ENCODE measurements at places on chromosomes 6 and 20. TPM values are rescaled to one million over a fixed set of nuclear protein-coding genes. Genes with fewer than 3 reads are reported as not detected.

GRCh38 chr6:31001281-31001888, 8.9 kb upstream of the MUC22 start:
- no peak overlapping the region for H3K27ac ChIP-seq
- peaks cover 3% of the 10 kb centered on the region for H3K4me1 ChIP-seq
- no peak for DNase-seq
- H3K4me3 ChIP-seq, result no peak overlapping the region
- H3K36me3 ChIP-seq, result no peaks in the 10 kb centered on the region

DNA sequence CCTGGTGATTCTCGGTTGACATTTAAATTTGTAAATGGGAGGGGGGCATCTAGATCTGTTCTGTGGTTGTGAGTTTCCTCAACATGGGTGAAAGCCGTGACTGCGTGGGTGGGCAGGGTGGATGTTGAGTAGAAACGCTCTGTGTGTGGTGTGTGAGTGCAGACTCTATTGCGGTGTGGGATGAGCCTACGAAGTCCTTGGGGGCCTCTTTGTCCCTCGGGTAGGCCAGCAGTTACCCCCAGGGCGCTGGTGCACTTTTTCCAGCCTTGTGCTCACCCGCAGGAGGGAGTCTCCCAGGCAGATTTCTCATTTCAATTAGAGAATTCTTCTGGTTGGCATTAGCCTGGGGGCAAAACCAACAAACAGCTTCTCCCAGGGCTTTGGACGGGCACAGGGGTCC, 10.6 kb downstream of the TOX2 start:
- DNase-seq, result no peak
- H3K4me3 ChIP-seq, result no peak overlapping the region
- peaks cover 24% of the 10 kb centered on the region for H3K27me3 ChIP-seq
- no peak overlapping the region for H3K27ac ChIP-seq

- H3K27ac ChIP-seq, result no peak overlapping the region
- H3K36me3 ChIP-seq, result no peaks in the 10 kb centered on the region
- DNase-seq, result no peak
- H3K27me3 ChIP-seq, result no peaks in the 10 kb centered on the region
- no peaks in the 10 kb centered on the region for H3K4me1 ChIP-seq
Measured at GRCh38 chr6:130583268-130583667, 217.5 kb downstream of the TMEM200A start.

GRCh38 chr20:49052334-49052733, 6.2 kb downstream of the CSE1L start:
- peaks cover 82% of the 10 kb centered on the region for H3K36me3 ChIP-seq
- no peak overlapping the region for H3K27ac ChIP-seq
- DNase-seq, result no peak
- no peaks in the 10 kb centered on the region for H3K27me3 ChIP-seq

DNA sequence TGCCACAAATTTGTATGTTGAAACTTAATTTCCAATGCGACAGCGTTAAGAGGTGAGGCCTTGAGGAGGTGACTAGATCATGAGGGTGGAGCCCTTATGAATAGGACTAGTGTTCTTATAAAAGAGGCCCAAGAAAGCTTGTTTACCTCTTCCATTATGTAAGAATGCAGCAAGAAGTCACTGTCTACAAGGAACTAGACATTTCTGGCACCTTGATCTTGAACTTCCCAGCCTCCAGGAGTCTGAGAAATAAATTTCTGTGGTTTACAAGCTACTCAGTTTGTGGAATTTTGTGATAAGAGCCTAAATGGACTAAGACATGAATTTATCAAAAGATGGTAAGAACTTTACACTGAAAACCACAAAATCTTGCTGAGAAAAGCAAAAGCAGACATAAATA, 173.6 kb upstream of the SGK1 start:
- H3K4me1 ChIP-seq, result no peaks in the 10 kb centered on the region
- no peaks in the 10 kb centered on the region for H3K27me3 ChIP-seq
- no peak for DNase-seq
- no peak overlapping the region for H3K4me3 ChIP-seq
- no peak overlapping the region for H3K27ac ChIP-seq
- H3K36me3 ChIP-seq, result no peaks in the 10 kb centered on the region

DNA sequence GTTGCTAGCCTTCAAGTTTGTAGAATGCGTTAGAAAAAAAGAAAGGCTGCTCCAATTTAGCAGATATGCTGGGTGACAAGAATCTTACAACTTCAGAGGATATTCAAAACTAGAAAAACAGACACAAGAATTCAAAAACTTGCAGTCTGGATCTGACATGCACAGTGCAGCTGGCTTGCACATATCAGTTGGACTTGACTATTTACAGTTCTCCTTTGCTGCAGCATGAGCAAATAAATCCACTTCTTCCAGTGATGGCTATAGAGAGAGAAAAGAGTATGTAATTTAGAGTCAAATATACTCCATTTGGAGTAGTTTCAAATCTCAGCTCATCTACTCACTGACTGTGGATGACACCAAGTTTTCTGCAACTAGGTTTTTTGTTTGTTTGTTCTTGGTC, 247.0 kb downstream of the RIMS1 start:
- no peaks in the 10 kb centered on the region for H3K36me3 ChIP-seq
- no peaks in the 10 kb centered on the region for H3K27me3 ChIP-seq
- H3K27ac ChIP-seq, result no peak overlapping the region
- no peak for DNase-seq

- H3K27me3 ChIP-seq, result no peaks in the 10 kb centered on the region
- DNase-seq, result no peak
- no peak overlapping the region for H3K27ac ChIP-seq
- no peaks in the 10 kb centered on the region for H3K36me3 ChIP-seq
- H3K4me3 ChIP-seq, result no peak overlapping the region
- H3K4me1 ChIP-seq, result no peaks in the 10 kb centered on the region
Measured at GRCh38 chr6:116335612-116336215, 35.0 kb upstream of the DSE start.

DNA sequence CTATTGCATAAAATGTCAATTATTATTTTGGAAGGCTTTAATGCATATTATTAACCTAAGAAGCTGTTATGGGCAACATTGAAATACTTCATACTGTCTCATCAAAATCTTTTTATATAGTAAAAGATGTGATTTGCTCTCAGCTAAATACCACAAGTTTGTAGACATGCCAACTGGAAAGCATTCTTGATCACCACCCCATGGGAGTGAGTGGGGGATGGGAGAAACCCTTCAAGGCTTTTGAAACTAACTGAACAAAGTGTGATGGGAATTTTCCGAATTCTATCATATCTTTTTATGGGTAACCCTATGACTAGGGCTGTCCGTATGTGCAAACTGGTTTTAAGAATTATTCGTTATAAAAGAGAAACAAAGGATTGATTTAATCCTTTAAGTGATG, 377.3 kb upstream of the JAG1 start:
- no peaks in the 10 kb centered on the region for H3K36me3 ChIP-seq
- no peak overlapping the region for H3K27ac ChIP-seq
- no peaks in the 10 kb centered on the region for H3K4me1 ChIP-seq
- no peak overlapping the region for H3K4me3 ChIP-seq

- H3K4me1 ChIP-seq, result peaks cover 14% of the 10 kb centered on the region
- peaks cover 22% of the 10 kb centered on the region for H3K27me3 ChIP-seq
- no peak overlapping the region for H3K4me3 ChIP-seq
- no peak overlapping the region for H3K27ac ChIP-seq
- H3K36me3 ChIP-seq, result no peaks in the 10 kb centered on the region
Measured at GRCh38 chr6:33983109-33983716, 162.7 kb downstream of the GRM4 start.

DNA sequence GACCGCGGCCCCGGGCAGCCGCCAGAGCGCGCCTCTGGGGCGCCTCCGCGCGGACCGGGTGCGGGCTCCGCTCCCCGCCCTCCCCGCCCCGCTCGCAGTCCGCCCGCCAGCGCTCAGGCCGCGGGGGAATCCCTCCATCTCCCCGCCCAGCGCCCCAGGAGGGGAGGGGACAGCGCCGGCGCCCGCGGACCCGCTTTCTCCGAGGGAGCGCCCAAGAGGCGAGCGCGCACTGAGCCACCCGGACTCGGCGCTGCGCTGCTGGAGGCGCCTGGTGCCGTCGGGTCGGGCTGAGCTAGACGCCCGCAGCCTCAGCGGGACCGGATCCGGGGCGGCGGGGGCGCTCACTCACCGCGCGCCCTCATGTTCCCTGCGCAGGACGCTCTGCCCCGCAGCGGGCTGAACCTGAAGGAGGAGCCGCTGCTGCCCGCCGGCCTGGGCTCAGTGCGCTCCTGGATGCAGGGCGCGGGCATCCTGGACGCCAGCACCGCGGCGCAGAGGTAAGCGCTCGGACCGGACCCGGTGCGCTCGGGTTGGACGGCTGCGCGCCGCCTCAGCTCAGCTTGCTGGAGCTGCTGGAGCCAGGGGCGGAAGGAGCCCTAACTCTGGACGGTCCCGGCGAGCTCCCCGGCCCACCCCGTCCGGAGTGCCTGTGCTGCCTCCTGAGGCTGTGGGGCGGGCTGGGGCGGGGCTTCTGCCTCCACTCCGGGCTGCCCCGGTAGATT, 867 bp downstream of the EBF4 start:
- DNase-seq, result no peak
- peaks cover 12% of the 10 kb centered on the region for H3K27me3 ChIP-seq
- no peaks in the 10 kb centered on the region for H3K36me3 ChIP-seq

GRCh38 chr6:71383901-71384489, 95.4 kb downstream of the OGFRL1 start:
- H3K36me3 ChIP-seq, result no peaks in the 10 kb centered on the region
- H3K27ac ChIP-seq, result no peak overlapping the region
- no peaks in the 10 kb centered on the region for H3K27me3 ChIP-seq
- no peak overlapping the region for H3K4me3 ChIP-seq
- DNase-seq, result peak; percentile 27
- H3K4me1 ChIP-seq, result no peaks in the 10 kb centered on the region

- H3K27me3 ChIP-seq, result peaks cover 40% of the 10 kb centered on the region
- H3K4me1 ChIP-seq, result no peaks in the 10 kb centered on the region
- DNase-seq, result no peak
- no peak overlapping the region for H3K4me3 ChIP-seq
- no peaks in the 10 kb centered on the region for H3K36me3 ChIP-seq
Measured at GRCh38 chr6:159125014-159125609, 44.1 kb upstream of the FNDC1 start.

DNA sequence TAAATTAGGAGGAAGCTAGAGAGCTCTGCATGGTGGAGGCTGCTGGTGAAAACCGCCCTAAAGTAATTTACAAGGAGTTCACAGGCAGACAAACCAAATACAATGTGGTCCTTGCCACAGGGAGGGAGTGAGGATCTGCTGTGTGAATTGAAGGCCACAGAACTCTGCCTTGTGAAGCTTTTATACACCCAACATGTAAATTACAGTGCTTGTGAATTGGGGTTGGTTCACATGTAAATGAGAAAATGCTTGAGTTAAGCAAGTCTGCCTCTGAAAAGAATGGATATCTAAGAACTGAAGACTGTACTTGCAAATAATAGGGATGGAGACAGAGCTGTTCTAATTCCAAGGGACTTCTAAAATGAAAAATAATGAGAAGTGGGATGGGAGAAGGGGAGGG, 194.2 kb downstream of the SLC35F1 start:
- no peaks in the 10 kb centered on the region for H3K27me3 ChIP-seq
- H3K4me3 ChIP-seq, result no peak overlapping the region
- no peak overlapping the region for H3K27ac ChIP-seq
- no peak for DNase-seq
- no peaks in the 10 kb centered on the region for H3K4me1 ChIP-seq

- H3K27me3 ChIP-seq, result no peaks in the 10 kb centered on the region
- peaks cover 25% of the 10 kb centered on the region for H3K36me3 ChIP-seq
- DNase-seq, result peak; percentile 67
Measured at GRCh38 chr6:108260126-108260808, 573 bp downstream of the SNX3 start.

- H3K27ac ChIP-seq, result peak overlapping the region; percentile 56
- no peaks in the 10 kb centered on the region for H3K27me3 ChIP-seq
- peak; percentile 95 for DNase-seq
- H3K4me1 ChIP-seq, result peaks cover 8% of the 10 kb centered on the region
Measured at GRCh38 chr6:70336996-70337742, 34.3 kb upstream of the COL9A1 start.

DNA sequence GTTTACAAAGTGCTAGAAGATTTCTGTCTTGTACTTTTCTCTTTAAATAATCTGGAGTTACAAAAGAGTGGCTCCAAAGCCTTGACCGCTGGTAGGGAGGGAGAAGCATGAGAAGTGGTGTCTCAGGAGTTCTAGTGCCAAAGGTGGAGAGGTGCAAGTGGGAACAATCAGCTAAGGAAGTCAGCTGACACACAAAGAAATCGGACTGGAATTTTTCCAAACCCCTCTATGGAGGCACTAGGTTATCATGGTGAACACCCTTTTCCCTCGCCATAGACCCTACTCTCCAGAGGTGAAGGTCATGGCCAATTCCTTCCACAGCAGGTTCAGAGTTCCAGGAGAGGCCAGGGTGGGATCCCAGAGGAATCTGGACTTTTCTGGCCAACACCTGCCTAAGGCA, 14.8 kb downstream of the PLAGL2 start:
- DNase-seq, result no peak
- H3K4me1 ChIP-seq, result no peaks in the 10 kb centered on the region
- H3K36me3 ChIP-seq, result peaks cover 38% of the 10 kb centered on the region
- no peak overlapping the region for H3K27ac ChIP-seq
- no peak overlapping the region for H3K4me3 ChIP-seq

GRCh38 chr6:34697904-34698559, 1.5 kb upstream of the ILRUN start:
- H3K27me3 ChIP-seq, result no peaks in the 10 kb centered on the region
- DNase-seq, result peak; percentile 76
- H3K4me1 ChIP-seq, result peaks cover 22% of the 10 kb centered on the region
- peak overlapping the region; percentile 83 for H3K27ac ChIP-seq

DNA sequence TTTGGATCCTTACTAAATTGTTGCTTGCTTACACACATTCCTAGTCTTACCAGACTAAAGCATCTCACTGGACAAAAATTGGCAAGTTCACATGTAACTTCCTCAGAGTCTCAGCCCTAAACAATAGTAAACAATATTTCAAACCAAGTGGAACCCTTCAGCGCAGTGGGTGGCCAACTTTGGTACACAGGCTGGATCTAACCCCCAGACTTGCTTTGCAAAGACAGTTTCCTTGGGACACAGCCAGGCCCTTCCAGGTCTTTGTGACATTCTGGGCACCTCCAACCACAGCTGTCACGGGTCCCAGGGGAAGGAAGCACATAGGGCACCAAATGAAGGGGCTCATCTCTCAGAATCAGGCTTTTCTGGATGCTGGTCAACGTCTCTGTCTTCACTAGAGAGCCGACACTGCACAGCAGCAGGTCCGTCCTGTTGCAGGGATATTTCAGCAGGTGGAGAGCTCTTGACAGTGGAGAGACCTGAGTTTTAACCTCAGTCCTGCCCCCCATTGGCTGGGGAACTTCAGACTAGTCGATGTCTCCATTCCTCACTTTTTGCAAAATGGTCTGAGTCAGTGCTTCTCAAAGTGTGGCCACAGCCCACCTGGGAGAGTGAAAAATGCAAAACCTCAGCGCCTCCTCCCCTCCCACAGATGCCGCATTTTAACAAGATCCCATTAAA, 91.4 kb downstream of the BFSP1 start:
- peaks cover 8% of the 10 kb centered on the region for H3K27me3 ChIP-seq
- no peak overlapping the region for H3K27ac ChIP-seq
- no peaks in the 10 kb centered on the region for H3K36me3 ChIP-seq
- DNase-seq, result no peak

- DNase-seq, result no peak
- H3K4me3 ChIP-seq, result no peak overlapping the region
- H3K36me3 ChIP-seq, result no peaks in the 10 kb centered on the region
- no peaks in the 10 kb centered on the region for H3K4me1 ChIP-seq
- no peak overlapping the region for H3K27ac ChIP-seq
- H3K27me3 ChIP-seq, result peaks cover 50% of the 10 kb centered on the region
Measured at GRCh38 chr6:3770023-3770720, 18.7 kb upstream of the PXDC1 start.

- no peak for DNase-seq
- peaks cover 22% of the 10 kb centered on the region for H3K4me1 ChIP-seq
- no peak overlapping the region for H3K4me3 ChIP-seq
- H3K27ac ChIP-seq, result no peak overlapping the region
Measured at GRCh38 chr6:32840604-32841246, 2.2 kb upstream of the TAP2 start.

The C6orf15 gene
- total RNA-seq, result not detected

The RAD21L1 gene
- 1.3 TPM for total RNA-seq

The MAS1 gene
- not detected for total RNA-seq

The COL9A1 gene
- 0.13 TPM for total RNA-seq

The SAPCD1 gene
- 15.8 TPM for total RNA-seq

All from K562 (cell line).